ENCODE measurements at places on chromosomes 13 and 19. TPM values are rescaled to one million over a fixed set of nuclear protein-coding genes. Genes with fewer than 3 reads are reported as not detected.

The C1QTNF9 gene
- polyA plus RNA-seq, result not detected

DNA sequence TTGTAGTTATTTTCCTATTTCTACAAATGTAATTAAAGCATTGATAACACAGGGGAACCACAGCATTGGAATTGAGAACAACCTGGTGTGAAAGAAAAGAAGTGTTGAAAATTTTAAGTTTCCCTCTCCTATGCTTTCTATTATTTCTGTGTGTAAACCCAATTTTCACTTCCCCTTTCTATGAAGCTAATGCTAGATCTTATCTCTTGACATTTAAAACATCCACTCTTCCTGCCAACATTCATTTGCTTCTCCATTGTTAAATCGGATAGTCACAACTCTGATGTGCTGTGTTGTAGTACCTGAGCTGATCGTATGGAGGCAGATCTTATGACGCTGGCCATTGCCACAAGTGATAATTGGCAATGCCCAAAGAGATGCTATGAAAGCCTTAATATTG is 203.0 kb downstream of the ITGBL1 start:
- H3K4me1 ChIP-seq, result no peaks in the 10 kb centered on the region
- H3K27ac ChIP-seq, result no peak overlapping the region
- H3K36me3 ChIP-seq, result peaks cover 21% of the 10 kb centered on the region
- no peak for DNase-seq
- H3K27me3 ChIP-seq, result no peaks in the 10 kb centered on the region

The FIZ1 gene
- polyA plus RNA-seq, result 5.2 TPM

DNA sequence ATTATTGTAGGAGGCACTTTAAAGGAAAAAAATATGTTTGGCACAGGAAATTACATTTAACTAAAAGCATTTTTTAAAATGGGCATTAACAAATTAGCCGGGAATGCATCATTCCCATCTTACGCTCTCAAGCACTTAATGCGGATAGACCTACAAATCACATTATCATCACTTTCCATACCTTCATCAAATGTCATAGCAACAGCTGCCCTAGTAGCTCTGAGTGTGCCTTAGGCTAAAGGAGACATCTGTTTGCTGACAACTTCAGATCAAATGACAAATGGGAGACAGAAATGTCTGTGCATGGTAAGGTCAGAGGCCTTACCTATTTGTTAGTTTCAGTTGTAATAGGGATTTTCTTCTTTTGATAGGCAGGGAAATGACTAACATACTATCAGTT is 773.2 kb upstream of the SLC10A2 start:
- no peaks in the 10 kb centered on the region for H3K27me3 ChIP-seq
- no peak overlapping the region for H3K4me3 ChIP-seq
- DNase-seq, result peak; percentile 59

The TNFRSF19 gene
- polyA plus RNA-seq, result 4.6 TPM

- no peak overlapping the region for H3K27ac ChIP-seq
- H3K27me3 ChIP-seq, result peaks cover 14% of the 10 kb centered on the region
- no peaks in the 10 kb centered on the region for H3K36me3 ChIP-seq
- no peak for DNase-seq
Measured at GRCh38 chr13:111372651-111373425, 52.4 kb downstream of the TEX29 start.

DNA sequence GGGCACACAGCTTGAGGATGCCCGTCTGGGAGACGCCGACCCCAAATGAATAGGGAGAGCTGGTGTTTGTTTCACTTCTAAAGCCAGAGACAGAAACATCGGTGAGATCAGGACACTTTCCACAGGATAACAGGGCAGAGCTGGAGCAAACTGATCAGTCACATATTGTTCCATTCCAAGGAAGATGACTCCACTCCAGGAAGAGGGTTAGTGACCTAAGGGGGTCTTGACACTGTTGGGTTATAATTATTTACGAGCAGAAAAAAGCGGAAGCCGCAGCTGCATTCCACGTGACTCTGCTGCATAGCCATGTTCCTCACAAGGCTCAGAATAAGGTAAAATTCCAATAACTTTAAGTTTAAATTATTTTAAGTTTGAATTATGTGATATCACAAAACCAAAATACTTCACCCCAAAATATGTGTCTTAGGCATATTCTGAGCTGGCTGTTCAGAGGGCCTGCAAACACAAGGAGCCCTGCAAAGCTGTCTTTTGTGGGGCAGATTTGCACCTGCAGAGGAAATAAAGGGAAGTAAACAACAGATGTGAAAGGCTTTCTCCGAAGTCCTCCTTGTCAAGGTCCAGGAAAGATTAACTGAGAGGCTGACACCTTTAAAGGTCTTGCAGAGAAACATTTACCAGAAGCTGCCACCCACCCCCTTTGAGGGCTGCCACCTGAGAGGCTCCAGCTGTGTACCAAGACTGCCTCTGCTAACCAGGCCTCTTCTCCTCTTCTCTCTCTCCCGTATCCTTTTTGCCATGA is 819.2 kb downstream of the UQCRFS1 start:
- no peaks in the 10 kb centered on the region for H3K36me3 ChIP-seq
- 0 out of 2 replicates have a peak, but pooled peaks cover 8% of the 10 kb centered on the region for H3K27me3 ChIP-seq
- H3K27ac ChIP-seq, result no peak overlapping the region
- DNase-seq, result no peak

The BRSK1 gene
- polyA plus RNA-seq, result 49.7 TPM

- H3K4me3 ChIP-seq, result no peak overlapping the region
- H3K36me3 ChIP-seq, result no peaks in the 10 kb centered on the region
- no peaks in the 10 kb centered on the region for H3K4me1 ChIP-seq
- H3K27me3 ChIP-seq, result no peaks in the 10 kb centered on the region
- no peak for DNase-seq
- no peak overlapping the region for H3K27ac ChIP-seq
Measured at GRCh38 chr13:50699874-50700663, 143.4 kb downstream of the DLEU7 start.

- no peak overlapping the region for H3K4me3 ChIP-seq
- no peaks in the 10 kb centered on the region for H3K36me3 ChIP-seq
- DNase-seq, result no peak
- no peaks in the 10 kb centered on the region for H3K27me3 ChIP-seq
- H3K27ac ChIP-seq, result no peak overlapping the region
- H3K4me1 ChIP-seq, result no peaks in the 10 kb centered on the region
Measured at GRCh38 chr13:26132756-26133155, 80.9 kb upstream of the SHISA2 start.

- H3K27me3 ChIP-seq, result no peaks in the 10 kb centered on the region
- H3K27ac ChIP-seq, result no peak overlapping the region
- DNase-seq, result no peak
- H3K4me1 ChIP-seq, result peaks cover 10% of the 10 kb centered on the region
Measured at GRCh38 chr13:35695448-35695770, 218.9 kb upstream of the MAB21L1 start.

The DMAC2 gene
- polyA plus RNA-seq, result 71.4 TPM

The POSTN gene
- 1,227 TPM for polyA plus RNA-seq

The SLC25A41 gene
- polyA plus RNA-seq, result 0.12 TPM

- no peak for DNase-seq
- no peak overlapping the region for H3K4me3 ChIP-seq
- H3K36me3 ChIP-seq, result no peaks in the 10 kb centered on the region
- H3K4me1 ChIP-seq, result no peaks in the 10 kb centered on the region
Measured at GRCh38 chr19:50444059-50444458, 11.4 kb downstream of the MYBPC2 start.

The ZNF28 gene
- polyA plus RNA-seq, result 4.8 TPM

The S1PR4 gene
- not detected for polyA plus RNA-seq

- H3K4me3 ChIP-seq, result no peak overlapping the region
- no peak overlapping the region for H3K27ac ChIP-seq
- DNase-seq, result no peak
- peaks cover 3% of the 10 kb centered on the region for H3K4me1 ChIP-seq
- no peaks in the 10 kb centered on the region for H3K36me3 ChIP-seq
- no peaks in the 10 kb centered on the region for H3K27me3 ChIP-seq
Measured at GRCh38 chr19:49468746-49469447, 5.1 kb upstream of the FLT3LG start.

- H3K4me1 ChIP-seq, result no peaks in the 10 kb centered on the region
- no peaks in the 10 kb centered on the region for H3K27me3 ChIP-seq
- H3K4me3 ChIP-seq, result no peak overlapping the region
- no peak overlapping the region for H3K27ac ChIP-seq
- no peak for DNase-seq
Measured at GRCh38 chr13:100560498-100561157, 28.0 kb downstream of the GGACT start.

- no peaks in the 10 kb centered on the region for H3K36me3 ChIP-seq
- H3K4me1 ChIP-seq, result no peaks in the 10 kb centered on the region
- no peak overlapping the region for H3K4me3 ChIP-seq
Measured at GRCh38 chr13:91313103-91313502, 34.4 kb upstream of the MIR17HG start.

DNA sequence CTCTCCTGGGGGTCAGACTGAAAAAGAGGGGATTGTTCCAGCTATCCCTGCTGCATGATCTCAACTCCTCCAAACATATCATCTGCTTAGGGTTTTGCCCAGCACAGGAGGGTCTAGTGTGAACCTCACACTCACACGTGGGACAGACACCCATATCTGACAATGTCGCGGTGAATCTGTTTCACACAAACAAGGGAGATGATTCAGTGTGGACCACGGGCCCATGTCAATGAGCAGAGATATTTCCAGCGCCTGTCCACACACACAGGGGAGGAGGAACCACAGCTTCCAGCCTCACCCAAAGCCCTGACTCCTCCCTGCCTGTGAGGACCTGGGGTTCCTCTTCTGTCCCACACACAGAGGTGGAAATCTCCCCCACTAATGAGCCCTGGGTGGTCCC is 29.6 kb upstream of the KIR3DL3 start:
- H3K27me3 ChIP-seq, result peaks cover 6% of the 10 kb centered on the region
- H3K36me3 ChIP-seq, result no peaks in the 10 kb centered on the region
- DNase-seq, result no peak
- no peak overlapping the region for H3K27ac ChIP-seq
- H3K4me3 ChIP-seq, result no peak overlapping the region
- H3K4me1 ChIP-seq, result no peaks in the 10 kb centered on the region

GRCh38 chr13:112648966-112649690 is 40.7 kb upstream of the ATP11A start:
- DNase-seq, result no peak
- H3K36me3 ChIP-seq, result no peaks in the 10 kb centered on the region
- no peaks in the 10 kb centered on the region for H3K27me3 ChIP-seq
- no peak overlapping the region for H3K27ac ChIP-seq

The PROSER1 gene
- polyA plus RNA-seq, result 14.7 TPM

GRCh38 chr13:109331898-109332297 is 454.5 kb downstream of the IRS2 start:
- DNase-seq, result peak; percentile 50
- H3K36me3 ChIP-seq, result no peaks in the 10 kb centered on the region
- H3K27ac ChIP-seq, result peak overlapping the region; percentile 100
- H3K4me3 ChIP-seq, result no peak overlapping the region
- no peaks in the 10 kb centered on the region for H3K27me3 ChIP-seq

DNA sequence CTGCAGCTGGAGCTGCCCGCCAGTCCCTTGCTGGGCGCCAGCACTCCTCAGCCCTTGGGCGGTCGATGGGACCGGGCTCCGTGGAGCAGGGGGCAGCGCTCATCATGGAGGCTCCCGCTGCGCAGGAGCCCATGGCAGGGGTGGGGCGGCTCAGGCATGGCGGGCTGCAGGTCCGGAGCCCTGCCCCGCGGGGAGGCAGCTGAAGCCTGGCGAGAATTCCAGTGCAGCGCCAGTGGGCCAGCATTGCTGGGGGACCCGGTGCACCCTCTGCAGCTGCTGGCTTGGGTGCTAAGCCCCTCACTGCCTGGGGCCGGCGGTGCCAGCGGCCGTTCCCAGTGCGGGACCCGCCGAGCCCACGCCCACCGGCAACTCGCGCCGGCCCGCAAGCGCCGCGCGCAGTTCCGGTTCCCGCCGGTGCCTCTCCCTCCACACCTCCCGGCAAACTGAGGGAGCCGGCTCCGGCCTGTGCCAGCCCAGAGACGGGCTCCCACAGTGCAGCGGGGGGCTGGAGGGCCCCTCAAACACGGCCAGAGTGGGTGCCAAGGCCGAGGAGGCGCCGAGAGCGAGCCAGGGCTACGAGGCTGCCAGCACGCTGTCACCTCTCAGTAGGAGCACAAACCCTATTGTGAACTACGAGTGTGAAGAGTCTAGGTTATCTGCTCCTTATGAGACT is 687.1 kb downstream of the PCDH17 start:
- H3K4me1 ChIP-seq, result no peaks in the 10 kb centered on the region
- no peak overlapping the region for H3K27ac ChIP-seq
- no peak overlapping the region for H3K4me3 ChIP-seq
- H3K27me3 ChIP-seq, result no peaks in the 10 kb centered on the region
- DNase-seq, result no peak
- no peaks in the 10 kb centered on the region for H3K36me3 ChIP-seq

The GSX1 gene
- polyA plus RNA-seq, result not detected

- H3K4me3 ChIP-seq, result no peak overlapping the region
- no peak for DNase-seq
- H3K27ac ChIP-seq, result peak overlapping the region; percentile 67
- peaks cover 20% of the 10 kb centered on the region for H3K4me1 ChIP-seq
- H3K36me3 ChIP-seq, result no peaks in the 10 kb centered on the region
Measured at GRCh38 chr19:3383121-3383722, 16.8 kb downstream of the NFIC start.

GRCh38 chr13:45537516-45537915 is 72.8 kb downstream of the COG3 start:
- no peaks in the 10 kb centered on the region for H3K4me1 ChIP-seq
- no peak for DNase-seq
- peaks cover 50% of the 10 kb centered on the region for H3K36me3 ChIP-seq
- H3K27ac ChIP-seq, result no peak overlapping the region
- no peaks in the 10 kb centered on the region for H3K27me3 ChIP-seq

- peak; percentile 23 for DNase-seq
- H3K4me3 ChIP-seq, result no peak overlapping the region
- H3K27me3 ChIP-seq, result no peaks in the 10 kb centered on the region
- no peaks in the 10 kb centered on the region for H3K36me3 ChIP-seq
Measured at GRCh38 chr13:70960841-70961443, 852.7 kb upstream of the KLHL1 start.
